ENCODE measurements at places on chromosomes 6 and 20. TPM values are rescaled to one million over a fixed set of nuclear protein-coding genes. Genes with fewer than 3 reads are reported as not detected.

GRCh38 chr20:10483691-10484090 is 48.6 kb downstream of the SLX4IP start:
- H3K27ac ChIP-seq: no peak overlapping the region
- H3K36me3 ChIP-seq: no peaks in the 10 kb centered on the region
- no peak for DNase-seq
- H3K4me1 ChIP-seq: peaks cover 2% of the 10 kb centered on the region

DNA sequence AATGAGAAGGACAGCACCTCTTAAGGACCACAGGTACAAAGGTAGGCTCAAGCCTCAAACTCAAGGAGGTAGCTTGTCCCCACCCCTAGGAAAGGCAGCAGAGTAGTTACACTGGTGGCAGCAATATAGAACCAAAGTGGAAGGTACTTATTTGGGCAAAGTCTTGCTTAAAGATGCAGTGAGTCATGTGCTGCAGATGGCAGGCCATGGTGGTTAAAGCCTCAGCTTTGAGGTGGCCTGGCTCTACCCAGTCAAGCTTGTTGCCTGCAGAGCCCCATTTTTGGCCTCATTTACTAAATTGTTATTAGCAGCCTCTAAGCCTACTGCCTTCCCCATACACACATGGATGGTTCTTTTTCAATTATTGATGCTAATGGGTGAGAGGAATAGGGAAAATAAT is 146.0 kb downstream of the ELOVL4 start:
- H3K27me3 ChIP-seq: peaks cover 36% of the 10 kb centered on the region
- H3K4me1 ChIP-seq: peaks cover 5% of the 10 kb centered on the region
- DNase-seq: no peak
- no peak overlapping the region for H3K27ac ChIP-seq

DNA sequence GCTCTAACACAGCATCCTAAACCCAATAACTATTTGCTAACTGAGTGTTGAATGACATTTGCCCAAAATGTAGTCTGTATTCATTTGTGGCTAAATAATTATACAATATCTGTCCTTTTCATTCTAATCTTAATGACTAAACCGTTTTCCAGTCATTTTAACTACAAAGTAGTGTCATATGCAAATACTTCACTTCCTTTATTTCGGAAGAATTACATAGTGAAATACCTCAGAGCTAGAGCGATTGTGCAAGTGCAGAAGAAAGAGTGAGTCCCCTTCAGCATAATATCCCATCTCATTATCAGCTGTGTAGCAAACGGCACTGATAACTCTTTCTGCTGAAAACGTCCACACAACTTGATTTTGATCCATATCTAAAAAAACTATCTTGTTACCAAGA is 66.2 kb downstream of the ROS1 start:
- no peak for DNase-seq
- no peak overlapping the region for H3K27ac ChIP-seq
- peaks cover 26% of the 10 kb centered on the region for H3K27me3 ChIP-seq

- H3K27me3 ChIP-seq: peaks cover 25% of the 10 kb centered on the region
- no peaks in the 10 kb centered on the region for H3K4me1 ChIP-seq
- no peaks in the 10 kb centered on the region for H3K36me3 ChIP-seq
These were observed 14.8 kb downstream of the ADGRF1 start for GRCh38 chr6:47027315-47027714.

GRCh38 chr6:134435814-134436280 is 117.9 kb upstream of the SGK1 start:
- H3K27ac ChIP-seq: peak overlapping the region; percentile 63
- no peaks in the 10 kb centered on the region for H3K27me3 ChIP-seq
- H3K4me3 ChIP-seq: peak overlapping the region; percentile 86
- peaks cover 19% of the 10 kb centered on the region for H3K4me1 ChIP-seq
- DNase-seq: no peak

DNA sequence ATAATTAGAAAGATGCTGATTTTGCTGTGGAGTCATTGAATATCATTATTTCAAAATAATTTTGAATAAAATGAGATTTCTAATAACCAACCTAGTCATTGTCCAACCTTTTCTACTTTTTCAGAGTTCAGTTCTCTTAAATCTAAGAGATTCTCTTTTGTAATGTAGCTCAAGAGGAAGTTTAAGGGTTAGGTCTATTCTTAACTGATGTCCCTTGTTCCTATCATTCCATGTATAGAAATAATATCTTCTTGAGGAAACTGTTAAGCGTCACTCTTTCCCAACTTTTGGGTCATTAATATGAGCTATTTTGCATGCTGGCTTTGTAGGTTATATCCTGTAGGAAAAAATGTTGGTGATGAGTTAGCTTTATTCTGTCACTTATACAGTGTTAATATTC is 27.0 kb downstream of the RNF144B start:
- peaks cover 5% of the 10 kb centered on the region for H3K36me3 ChIP-seq
- H3K27ac ChIP-seq: no peak overlapping the region
- no peak overlapping the region for H3K4me3 ChIP-seq
- H3K27me3 ChIP-seq: no peaks in the 10 kb centered on the region
- DNase-seq: no peak
- peaks cover 3% of the 10 kb centered on the region for H3K4me1 ChIP-seq

- no peaks in the 10 kb centered on the region for H3K36me3 ChIP-seq
- peaks cover 30% of the 10 kb centered on the region for H3K27me3 ChIP-seq
- H3K4me1 ChIP-seq: peaks cover 10% of the 10 kb centered on the region
- no peak for DNase-seq
- H3K27ac ChIP-seq: no peak overlapping the region
These were observed 42.0 kb downstream of the KIAA1755 start for GRCh38 chr20:38218566-38218885.

DNA sequence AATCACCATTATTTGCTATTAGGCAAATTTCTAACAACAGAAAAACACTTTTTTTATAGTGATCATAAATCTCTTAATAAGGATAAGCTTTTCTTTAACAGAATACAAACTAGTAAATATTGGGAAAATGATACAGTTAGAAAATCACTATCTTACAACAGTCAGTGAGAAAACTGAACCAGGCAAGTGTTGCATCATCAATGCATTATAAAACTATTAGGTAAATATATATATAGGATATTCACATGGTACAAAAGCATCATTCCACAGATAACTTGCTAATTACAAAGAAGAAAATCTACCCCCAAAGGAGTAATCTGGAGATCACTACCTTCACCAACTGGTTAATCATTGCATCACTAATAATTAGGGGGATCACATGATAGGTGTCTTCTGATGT is 652.1 kb downstream of the HACE1 start:
- H3K27ac ChIP-seq: no peak overlapping the region
- H3K4me1 ChIP-seq: no peaks in the 10 kb centered on the region
- H3K27me3 ChIP-seq: peaks cover 8% of the 10 kb centered on the region

SIRPB1 gene
- total RNA-seq: 4.6 TPM

BCAS4 gene
- 8.5 TPM for total RNA-seq

SRMS gene
- not detected for total RNA-seq

Measured in T-helper 17 cell (primary cell).